Neural crest cell (in vitro differentiated cells): ENCODE measurements at places on chromosomes 7 and 10.

DNA sequence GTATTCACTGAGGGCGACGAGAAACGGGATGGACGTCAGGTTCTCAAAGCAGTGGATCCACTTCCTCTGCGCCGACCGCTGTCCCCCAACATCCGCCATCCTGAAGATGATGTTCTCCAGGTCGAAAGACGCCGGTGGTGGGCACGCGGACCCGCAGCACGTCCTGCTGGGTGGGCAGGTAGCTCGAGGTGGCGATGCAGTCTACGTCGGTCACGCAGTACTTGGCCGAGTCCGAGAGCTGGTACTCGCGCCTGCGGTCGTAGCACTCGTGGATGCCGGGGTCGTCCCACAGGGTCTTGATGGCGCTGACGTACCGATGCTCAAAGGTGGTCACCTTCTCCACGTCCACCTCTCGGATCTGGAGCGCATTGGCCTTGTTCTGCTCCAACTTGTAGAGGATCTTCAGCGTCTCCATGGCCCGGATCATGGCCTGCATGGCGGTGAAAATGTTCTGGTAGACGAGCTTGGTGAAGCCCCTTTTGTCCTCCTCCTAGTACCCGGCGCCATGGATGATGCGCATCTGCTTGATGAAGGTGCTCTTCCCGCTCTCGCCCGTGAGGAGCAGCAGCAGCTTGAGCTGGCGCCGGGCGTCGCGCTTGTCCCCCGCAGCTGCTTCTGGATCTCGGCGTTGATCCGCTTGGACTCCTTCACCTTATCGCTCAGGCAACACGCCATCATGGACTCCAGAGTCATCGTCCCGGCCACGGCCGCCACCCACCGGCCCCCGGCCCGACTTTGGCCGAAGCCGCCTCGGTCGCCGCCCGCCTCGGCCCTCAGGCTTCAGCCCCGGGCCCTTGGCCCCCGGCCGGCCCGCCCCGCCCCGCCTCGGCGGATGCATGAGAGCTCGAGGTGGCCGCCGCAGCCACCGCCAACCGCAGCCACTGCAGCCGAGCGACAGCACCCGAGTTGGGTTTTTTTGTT is 122.9 kb upstream of the KCTD7 start:
- no peak for DNase-seq

GRCh38 chr7:111951052-111951451 is 255.1 kb downstream of the DOCK4 start:
- no peak for DNase-seq

DNA sequence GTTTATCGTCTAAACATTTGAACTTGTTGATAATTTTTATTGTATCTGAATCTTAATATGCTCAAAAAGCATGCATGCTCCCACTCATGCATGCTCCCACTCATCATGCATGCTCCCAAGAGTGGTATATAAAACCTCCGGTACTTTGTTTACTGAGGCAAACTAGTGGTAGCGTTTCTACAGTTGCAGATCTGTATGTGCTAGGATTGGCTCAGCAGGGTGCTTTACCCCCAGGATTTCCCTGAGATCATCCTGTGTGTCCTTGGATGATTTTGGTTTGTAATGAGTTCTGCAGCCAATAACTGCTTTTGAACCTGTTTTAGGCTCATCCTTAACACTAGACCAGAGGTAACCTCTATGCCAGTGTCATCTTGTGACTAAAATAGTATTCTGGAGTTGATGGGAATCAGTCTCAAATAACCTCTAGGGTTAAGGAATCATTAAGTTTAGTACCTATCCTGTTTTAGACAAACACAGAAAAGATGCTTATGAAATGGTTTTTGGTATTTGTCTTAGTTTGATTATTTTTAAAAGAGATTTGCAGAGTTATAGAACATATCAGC is 40.4 kb downstream of the PHTF2 start:
- no peak for DNase-seq

- peak; percentile 41 for DNase-seq
Measured at GRCh38 chr7:99943641-99944496, 14.4 kb upstream of the GJC3 start.

- no peak for DNase-seq
Measured at GRCh38 chr7:122588621-122589020, 110.3 kb downstream of the RNF133 start.

- no peak for DNase-seq
Measured at GRCh38 chr7:47635091-47636080, 53.5 kb upstream of the TNS3 start.

DNA sequence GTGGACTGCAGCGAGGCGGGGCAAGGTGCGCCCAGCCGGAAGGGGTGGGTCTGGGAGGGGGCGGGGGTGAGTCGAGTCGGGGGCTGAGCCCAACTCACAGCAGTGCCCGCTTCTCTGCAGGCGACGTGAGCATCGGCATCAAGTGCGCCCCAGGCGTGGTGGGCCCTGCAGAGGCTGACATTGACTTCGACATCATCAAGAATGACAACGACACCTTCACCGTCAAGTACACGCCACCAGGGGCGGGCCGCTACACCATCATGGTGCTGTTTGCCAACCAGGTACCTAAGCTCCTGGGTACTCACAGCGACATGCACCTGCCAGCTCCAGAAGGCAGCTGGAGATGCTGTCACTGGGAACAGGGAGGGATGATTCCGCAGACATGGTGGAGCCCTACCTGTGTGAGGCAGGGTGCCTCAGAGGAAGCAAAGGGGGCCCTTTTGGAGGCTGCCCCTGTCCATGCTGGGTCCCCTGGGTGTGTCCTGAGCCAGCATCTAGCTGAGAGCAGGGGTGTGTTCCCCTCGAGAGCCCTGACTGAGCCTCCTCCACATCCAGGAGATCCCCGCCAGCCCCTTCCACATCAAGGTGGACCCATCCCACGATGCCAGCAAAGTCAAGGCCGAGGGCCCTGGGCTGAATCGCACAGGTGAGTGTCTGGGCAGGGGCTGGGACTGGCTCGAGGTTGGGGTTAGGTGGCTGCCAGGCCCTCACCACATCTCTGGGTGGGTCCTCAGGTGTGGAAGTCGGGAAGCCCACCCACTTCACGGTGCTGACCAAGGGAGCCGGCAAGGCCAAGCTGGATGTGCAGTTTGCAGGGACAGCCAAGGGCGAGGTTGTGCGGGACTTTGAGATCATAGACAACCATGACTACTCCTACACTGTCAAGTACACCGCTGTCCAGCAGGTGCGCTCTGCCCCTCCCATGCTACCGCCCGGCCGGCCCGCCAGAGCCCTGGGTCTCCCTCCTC is 12.8 kb downstream of the FLNC start:
- DNase-seq = no peak

DNA sequence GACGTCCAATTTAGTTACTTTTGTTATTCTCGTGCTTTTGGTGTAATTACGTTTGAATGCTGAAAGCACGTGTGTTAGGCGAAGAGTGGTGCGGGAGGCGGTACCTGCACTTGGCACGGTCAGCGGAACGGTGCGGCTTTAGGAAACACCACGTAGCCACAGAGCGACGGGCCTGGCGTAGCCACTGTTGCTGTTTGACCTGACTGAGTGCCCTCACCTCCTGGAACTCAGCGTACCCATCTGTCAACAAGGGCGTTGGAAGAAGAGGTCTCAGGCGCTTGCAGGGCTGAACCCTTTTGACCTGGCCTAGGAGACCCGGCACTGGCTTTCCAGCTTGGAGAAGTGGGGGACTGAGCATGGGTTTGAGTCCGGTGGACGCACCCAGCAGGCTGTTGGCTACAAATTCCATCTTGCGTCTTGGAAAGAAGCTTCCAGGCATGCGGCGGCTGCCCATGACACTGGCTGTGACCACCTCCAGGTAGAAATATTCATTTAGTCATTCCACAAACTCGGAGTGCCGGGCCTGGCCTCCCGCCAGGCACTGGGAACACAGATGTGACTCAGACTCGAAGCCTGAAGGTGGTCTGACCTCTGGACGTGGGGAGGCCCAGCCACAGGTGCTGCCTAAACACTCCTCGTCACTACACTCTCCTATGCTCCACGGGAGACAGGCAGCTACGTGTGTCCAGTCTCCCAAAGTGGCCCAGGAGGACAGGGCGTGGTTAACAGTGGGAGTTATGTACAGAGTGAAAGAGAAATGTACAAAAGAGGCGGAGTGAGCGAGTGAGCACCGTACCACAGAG is 22.2 kb downstream of the FAM20C start:
- no peak for DNase-seq

DNA sequence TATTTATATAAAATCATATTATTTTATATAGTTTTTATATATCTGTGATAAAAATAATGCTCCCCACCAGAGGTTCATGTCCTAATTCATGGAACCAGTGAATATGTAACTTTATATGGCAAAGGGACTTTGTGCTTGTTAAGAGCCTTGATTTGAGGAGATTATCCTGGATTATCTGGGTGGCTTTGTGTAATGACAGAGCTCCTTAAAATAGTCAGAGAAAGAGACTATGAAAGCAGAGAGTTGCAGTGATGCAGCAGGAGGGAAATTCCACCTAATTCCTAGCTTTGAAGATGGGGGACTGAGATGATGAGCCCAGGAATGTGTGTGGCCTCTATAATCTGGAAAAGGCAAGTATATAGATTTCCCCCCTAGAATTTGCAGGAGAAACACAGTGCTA is 1034.2 kb upstream of the C7orf33 start:
- DNase-seq = no peak

GRCh38 chr7:151490456-151491105 is 29.1 kb downstream of the RHEB start:
- no peak for DNase-seq

- DNase-seq = no peak
Measured at GRCh38 chr7:859359-860030, 16.9 kb upstream of the GET4 start.

GRCh38 chr7:85186083-85186520 is 754 bp downstream of the SEMA3D start:
- DNase-seq = peak; percentile 43

DNA sequence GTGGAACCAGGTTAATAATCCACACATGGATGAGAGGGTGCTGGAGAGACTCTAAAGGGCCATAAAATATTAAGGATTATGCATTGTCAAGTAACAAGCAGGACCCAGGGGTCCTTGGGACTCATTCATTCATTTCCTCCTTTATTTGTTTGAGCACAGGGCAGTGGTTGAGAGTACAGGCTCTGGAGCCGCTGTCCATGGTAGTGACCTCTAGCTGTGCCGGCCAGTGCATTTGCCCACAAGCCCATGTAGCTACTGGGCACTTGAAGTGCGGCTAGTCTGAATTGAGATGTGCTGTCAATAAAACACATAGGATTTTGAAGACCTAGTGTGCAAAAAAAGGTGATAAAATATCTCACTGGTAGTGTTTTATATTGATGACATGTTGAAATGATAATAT is 137.6 kb downstream of the C10orf105 start:
- DNase-seq = peak; percentile 45

GRCh38 chr10:129951101-129951969 is 12.7 kb downstream of the EBF3 start:
- DNase-seq = no peak

DNA sequence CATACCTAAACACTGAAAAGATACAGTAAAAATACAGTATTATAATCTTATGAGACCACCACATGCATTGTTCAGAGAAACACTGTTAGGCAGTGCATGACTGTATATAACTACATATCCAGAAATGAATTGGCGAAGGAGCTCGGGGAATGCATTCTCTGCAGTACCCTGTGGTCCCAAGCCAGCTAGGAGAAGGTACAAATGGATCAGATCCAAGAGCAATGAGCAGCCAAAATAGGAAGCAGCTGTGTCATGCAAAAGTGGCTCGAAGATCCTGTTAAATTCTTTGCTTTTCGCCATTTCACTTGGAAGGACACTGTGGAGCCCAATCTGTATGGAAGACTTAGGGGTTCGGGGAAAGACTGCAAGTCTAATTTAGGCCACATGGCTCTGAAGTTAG is 334.8 kb downstream of the TNS3 start:
- no peak for DNase-seq

- DNase-seq = no peak
Measured at GRCh38 chr10:529468-530230, 159.8 kb downstream of the DIP2C start.

DNA sequence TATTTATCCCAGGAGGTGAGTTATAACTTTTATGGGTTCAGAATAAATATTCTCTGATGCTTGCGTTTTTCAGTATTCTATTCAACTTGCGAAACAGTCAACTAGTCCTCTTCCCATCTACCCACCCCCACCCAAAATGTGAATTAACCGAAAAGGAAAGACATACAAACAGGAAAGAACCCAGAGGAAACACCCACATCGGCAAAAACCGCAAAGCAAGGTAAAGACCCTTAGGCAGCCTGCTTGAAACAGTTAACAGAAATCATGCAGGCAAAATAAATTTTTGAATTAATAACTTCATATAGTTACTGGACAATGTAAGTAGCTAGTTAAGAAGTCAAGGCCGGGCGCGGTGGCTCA is 5.4 kb downstream of the ZC3HAV1 start:
- DNase-seq = no peak

GRCh38 chr7:44771358-44771757 is 22.7 kb downstream of the ZMIZ2 start:
- no peak for DNase-seq

GRCh38 chr7:98779800-98780587 is 89.8 kb downstream of the TMEM130 start:
- no peak for DNase-seq

GRCh38 chr7:32536585-32536984 is 41.3 kb downstream of the AVL9 start:
- DNase-seq = no peak

DNA sequence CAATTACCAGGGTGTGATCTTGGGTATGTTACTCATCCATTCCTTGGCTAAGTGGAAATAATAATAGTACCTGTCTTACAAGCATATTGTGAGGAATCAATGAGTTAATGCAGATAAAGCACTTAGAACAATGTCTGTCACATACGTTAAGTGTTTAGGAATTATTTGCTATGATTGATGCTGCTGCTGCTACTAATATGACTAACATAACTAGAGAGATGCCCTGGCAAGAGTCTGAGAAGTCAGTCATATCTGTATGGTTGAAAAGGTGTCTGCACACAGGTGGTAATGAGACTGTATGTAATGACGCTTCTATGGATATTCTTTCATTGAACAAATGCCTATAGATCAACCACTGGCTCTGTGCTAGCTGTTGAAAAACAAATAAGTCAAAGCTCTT is 100.1 kb upstream of the PCGF5 start:
- DNase-seq = no peak

DNA sequence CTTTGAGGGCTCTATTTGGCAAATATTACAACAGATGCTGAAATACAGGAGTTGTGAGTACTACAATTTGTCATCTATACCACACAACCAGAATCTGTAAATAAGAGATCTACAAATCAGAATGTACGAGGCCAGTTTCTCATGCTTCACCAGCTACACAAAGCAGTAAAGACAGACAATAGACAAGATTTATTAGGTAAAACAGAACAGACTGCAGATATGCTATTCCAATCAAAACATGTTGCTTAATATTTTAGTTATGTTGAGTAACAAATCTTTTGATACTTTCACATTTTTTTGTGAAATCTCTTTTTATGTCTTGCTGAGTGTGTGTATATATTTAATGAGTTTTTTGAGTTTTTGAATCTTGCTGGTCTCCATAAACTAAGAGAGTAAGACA is 109.1 kb downstream of the CHCHD3 start:
- DNase-seq = no peak
